ENCODE measurements at places on chromosomes 3 and 15.

DNA sequence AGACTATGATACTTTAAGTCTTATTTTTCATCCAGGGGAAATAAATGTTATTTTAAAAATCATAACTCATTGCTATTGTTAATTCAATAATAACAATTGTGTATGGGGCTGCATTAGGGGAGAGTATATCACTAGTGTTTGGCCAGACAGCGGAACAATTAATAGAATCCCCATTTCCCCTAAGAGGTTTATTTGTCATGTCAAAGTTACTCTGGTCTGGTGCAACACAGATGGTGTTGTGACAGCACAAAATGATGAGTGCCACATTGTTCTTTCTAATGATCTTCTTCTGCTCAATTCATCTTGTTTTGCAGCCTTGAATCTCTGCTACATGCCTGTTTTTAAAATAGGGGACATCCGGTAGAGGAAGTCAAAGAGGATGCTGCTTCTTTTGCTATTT lies 351.6 kb downstream of the NSUN3 start:
- no peak overlapping the region for H3K4me3 ChIP-seq
- no peak overlapping the region for H3K27ac ChIP-seq
- no peaks in the 10 kb centered on the region for H3K27me3 ChIP-seq
- no peaks in the 10 kb centered on the region for H3K36me3 ChIP-seq

DNA sequence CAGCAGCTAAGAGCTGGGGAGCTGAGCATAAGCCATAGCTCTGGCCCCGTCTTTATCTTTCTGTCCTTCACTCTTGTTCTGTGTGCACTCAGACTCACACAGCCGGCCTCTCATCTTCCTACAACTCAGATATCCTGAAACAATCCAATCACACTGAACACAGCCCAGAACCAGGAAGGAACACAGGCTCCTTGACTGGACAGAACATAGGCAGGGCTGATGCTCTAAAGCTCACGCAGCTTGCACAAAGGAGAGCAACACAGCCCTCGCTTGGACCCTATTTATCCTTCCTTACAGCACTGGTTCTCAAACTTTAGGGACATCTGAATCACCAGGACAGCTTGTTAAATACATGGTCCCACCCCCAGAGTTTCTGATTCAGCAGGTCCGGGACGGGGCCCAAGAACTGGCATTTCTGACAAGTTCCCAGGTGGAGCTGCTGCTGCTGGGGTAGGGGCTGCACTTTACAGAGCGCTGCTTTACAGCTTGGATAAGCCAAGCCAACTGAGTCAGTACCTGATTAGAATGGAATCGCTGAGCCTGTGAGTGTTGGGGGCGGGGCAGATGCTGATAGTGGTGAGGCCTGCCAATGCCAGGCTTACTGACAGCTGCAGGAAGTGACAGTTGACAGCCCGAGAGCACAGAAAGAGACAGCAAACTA lies 65.1 kb downstream of the MRPL46 start:
- no peak overlapping the region for H3K4me3 ChIP-seq
- peaks cover 6% of the 10 kb centered on the region for H3K4me1 ChIP-seq
- peaks cover 10% of the 10 kb centered on the region for H3K27me3 ChIP-seq
- H3K27ac ChIP-seq = no peak overlapping the region
- no peaks in the 10 kb centered on the region for H3K36me3 ChIP-seq

- peak overlapping the region; percentile 78 for H3K4me3 ChIP-seq
- H3K36me3 ChIP-seq = no peaks in the 10 kb centered on the region
- H3K27me3 ChIP-seq = peaks cover 30% of the 10 kb centered on the region
- peak; percentile 56 for DNase-seq
- no peak overlapping the region for H3K27ac ChIP-seq
- peaks cover 10% of the 10 kb centered on the region for H3K4me1 ChIP-seq
These were observed 418.2 kb upstream of the NAALADL2 start for GRCh38 chr3:174440741-174441587.

- H3K27me3 ChIP-seq = peaks cover 7% of the 10 kb centered on the region
- H3K27ac ChIP-seq = no peak overlapping the region
- no peak for DNase-seq
- no peaks in the 10 kb centered on the region for H3K36me3 ChIP-seq
- H3K4me3 ChIP-seq = no peak overlapping the region
These were observed 247.7 kb downstream of the IL20RB start for GRCh38 chr3:137205394-137206045.

- H3K4me3 ChIP-seq = no peak overlapping the region
- no peak overlapping the region for H3K27ac ChIP-seq
- DNase-seq = no peak
- no peaks in the 10 kb centered on the region for H3K27me3 ChIP-seq
- H3K36me3 ChIP-seq = no peaks in the 10 kb centered on the region
These were observed 49.4 kb upstream of the FMN1 start for GRCh38 chr15:33243869-33244268.

GRCh38 chr3:193187070-193187722 lies 53.8 kb upstream of the PLAAT1 start:
- peaks cover 2% of the 10 kb centered on the region for H3K27me3 ChIP-seq
- no peak for DNase-seq
- H3K4me1 ChIP-seq = no peaks in the 10 kb centered on the region
- H3K4me3 ChIP-seq = no peak overlapping the region
- no peak overlapping the region for H3K27ac ChIP-seq

- no peak overlapping the region for H3K4me3 ChIP-seq
- no peak for DNase-seq
- no peak overlapping the region for H3K27ac ChIP-seq
- H3K36me3 ChIP-seq = no peaks in the 10 kb centered on the region
- peaks cover 18% of the 10 kb centered on the region for H3K27me3 ChIP-seq
- H3K4me1 ChIP-seq = no peaks in the 10 kb centered on the region
These were observed 851.2 kb upstream of the NR2F2 start for GRCh38 chr15:95479308-95479707.

GRCh38 chr3:118734664-118735063 lies 300.0 kb downstream of the IGSF11 start:
- H3K36me3 ChIP-seq = no peaks in the 10 kb centered on the region
- DNase-seq = no peak
- no peaks in the 10 kb centered on the region for H3K4me1 ChIP-seq
- no peak overlapping the region for H3K27ac ChIP-seq
- no peak overlapping the region for H3K4me3 ChIP-seq

- H3K27ac ChIP-seq = no peak overlapping the region
- H3K36me3 ChIP-seq = no peaks in the 10 kb centered on the region
- DNase-seq = peak; percentile 66
- H3K27me3 ChIP-seq = peaks cover 20% of the 10 kb centered on the region
- H3K4me1 ChIP-seq = peaks cover 9% of the 10 kb centered on the region
- no peak overlapping the region for H3K4me3 ChIP-seq
These were observed 23.5 kb upstream of the CLN6 start for GRCh38 chr15:68252925-68253534.

GRCh38 chr3:63724987-63725386 lies 72.5 kb downstream of the SNTN start:
- no peaks in the 10 kb centered on the region for H3K27me3 ChIP-seq
- DNase-seq = no peak
- no peak overlapping the region for H3K4me3 ChIP-seq
- no peak overlapping the region for H3K27ac ChIP-seq

GRCh38 chr15:74542166-74543042 lies 1.4 kb downstream of the ARID3B start:
- no peaks in the 10 kb centered on the region for H3K27me3 ChIP-seq
- DNase-seq = no peak
- peaks cover 68% of the 10 kb centered on the region for H3K4me1 ChIP-seq
- H3K36me3 ChIP-seq = peaks cover 33% of the 10 kb centered on the region
- H3K27ac ChIP-seq = peak overlapping the region; percentile 89

GRCh38 chr15:66703540-66703941 lies 1.5 kb downstream of the SMAD6 start:
- no peak overlapping the region for H3K4me3 ChIP-seq
- peaks cover 24% of the 10 kb centered on the region for H3K4me1 ChIP-seq
- H3K27ac ChIP-seq = no peak overlapping the region
- peaks cover 26% of the 10 kb centered on the region for H3K27me3 ChIP-seq
- no peak for DNase-seq

GRCh38 chr3:175580318-175580717 lies 721.2 kb downstream of the NAALADL2 start:
- H3K4me1 ChIP-seq = no peaks in the 10 kb centered on the region
- no peaks in the 10 kb centered on the region for H3K36me3 ChIP-seq
- no peaks in the 10 kb centered on the region for H3K27me3 ChIP-seq
- H3K4me3 ChIP-seq = no peak overlapping the region
- no peak for DNase-seq
